ENCODE measurements at places on chromosomes 7 and 10.

- DNase-seq, result no peak
Measured at GRCh38 chr10:19738440-19738839, 77.8 kb upstream of the PLXDC2 start.

DNA sequence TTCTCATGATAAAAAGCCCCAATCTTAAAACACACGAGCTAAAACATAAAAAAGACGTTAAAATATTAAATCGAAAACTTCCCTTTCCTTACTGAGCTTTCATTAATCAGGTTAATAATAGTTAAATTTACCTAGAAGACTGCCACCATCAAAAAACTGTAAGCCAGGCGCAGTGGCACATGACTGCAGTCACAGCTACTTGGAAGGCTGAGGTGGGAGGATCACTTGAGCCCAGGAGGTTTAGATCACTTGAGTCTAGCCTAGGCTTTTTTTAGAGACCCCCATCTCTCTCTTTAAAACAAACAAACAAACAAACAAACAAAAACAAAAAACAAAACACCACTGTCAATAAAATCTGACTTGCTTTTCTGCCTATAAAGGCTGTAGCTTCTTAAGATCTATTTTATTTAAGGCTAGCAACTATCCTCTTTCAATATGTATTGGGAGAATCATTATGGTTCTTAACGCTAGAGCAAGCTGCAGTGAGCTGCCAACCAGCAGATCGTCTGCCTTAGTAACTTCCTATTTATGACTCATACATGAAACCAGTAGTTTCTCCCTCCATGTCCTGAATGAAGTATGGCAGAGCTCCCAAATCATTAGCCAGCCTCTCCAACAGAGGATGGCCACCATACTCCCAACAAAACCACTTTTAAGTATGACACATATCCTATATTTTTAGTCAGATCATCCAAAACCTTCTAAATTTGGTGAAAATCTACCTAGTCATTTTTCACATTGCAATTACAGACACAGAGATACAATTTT lies 163.7 kb downstream of the SRPK2 start:
- no peak for DNase-seq

DNA sequence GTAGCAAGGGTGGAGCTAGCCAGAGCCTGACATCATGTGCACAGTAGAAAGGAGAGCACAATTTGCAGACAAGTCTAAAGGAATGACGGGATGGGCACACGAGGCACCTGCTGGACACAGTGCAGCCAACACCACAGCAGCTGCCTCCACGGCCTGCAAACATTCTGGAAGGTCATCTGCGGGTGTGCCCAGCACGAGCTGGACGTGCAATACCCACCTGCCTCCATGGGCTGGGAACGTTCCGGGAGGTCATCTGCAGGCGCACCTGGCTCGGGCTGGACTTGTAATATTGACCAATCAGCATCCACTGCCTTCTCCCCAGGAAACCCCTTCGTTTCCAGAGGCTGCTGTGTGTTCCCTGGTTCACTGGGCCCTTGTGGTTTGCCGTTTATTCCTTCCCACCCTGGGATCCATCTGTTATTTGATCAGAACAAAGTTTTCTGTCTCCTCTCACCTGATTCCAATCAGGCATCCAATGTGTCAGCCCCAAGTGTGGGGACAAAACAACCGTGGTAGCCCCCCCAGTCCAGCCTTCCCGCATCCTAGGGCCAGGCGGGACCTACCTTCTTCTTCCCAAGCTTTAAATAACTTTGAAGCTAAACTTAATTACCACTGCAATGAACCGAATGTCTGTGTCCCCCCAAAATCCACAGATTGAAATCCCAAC lies 243.4 kb upstream of the PPP2R2D start:
- DNase-seq, result no peak

- DNase-seq, result no peak
Measured at GRCh38 chr10:60162631-60163030, 227.0 kb downstream of the ANK3 start.

DNA sequence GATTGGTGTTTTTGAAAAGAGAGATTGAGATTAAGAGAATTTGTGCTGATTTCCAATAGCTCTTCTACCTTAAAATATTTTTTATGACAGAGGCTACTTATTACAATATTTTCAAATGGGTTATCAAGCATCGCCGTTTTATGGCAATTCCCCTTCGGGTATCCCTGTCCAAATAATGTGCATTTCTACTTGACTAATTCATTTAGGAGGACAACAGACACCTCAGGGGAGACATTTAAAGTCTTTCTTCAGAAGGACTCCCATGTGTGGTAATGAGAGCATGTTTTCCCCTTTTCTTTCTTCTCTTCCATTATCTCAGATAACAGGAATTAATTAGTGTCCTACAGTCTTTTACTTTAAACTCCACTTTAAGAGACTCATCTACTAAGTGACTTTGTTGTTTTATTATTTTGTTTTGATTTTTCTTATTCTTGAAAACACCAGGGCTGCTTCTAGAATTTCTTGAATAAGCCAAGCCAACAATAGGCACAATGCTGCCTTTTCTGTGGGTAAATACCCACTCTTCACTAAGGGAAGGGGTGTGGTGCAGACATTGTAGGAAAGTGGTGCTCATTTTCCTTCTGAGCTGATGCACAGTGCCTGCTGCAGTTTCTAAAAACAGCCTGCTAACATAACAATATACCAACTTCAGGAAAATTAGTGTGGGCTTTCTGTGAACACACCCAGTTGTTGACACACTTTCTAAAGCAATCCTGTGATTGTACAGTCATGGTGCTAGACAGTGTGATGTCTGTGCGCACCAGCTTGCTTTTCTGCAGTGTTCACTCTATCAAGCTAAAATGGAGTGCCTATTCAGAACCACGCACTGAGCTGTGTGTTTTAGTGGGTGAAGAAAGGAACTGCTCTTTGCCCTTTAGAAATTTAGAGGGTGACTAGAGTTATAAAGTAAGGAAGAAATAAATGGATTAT lies 597.7 kb downstream of the NRG3 start:
- DNase-seq, result no peak

- DNase-seq, result no peak
Measured at GRCh38 chr10:130453036-130453720, 317.0 kb downstream of the GLRX3 start.

DNA sequence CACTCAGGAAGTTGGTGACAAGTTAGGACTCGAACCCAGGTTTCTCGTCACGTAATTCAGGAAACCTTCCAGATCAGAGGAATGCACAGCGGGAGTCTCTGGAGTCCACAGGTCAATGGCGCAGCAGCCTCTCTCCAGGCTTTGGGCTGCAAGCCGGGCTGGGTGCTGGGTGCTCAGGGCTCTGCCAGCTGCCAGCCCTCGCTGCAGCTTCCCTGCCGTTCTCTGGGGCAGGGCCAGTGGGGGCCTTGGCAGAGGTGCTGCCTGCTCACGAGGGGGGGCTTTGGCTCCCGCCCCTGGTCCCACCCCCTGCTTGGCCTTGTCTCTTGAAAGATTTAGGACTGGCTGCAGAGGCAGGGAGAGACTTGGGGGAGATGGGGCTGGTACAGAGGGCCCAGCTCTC lies at the start of gene TACR2:
TSS of gene TACR2 (minus strand) at position 224 of the 400 bp plus-strand sequence. CDS start 595 bp downstream, outside the sequence.
- DNase-seq, result no peak

DNA sequence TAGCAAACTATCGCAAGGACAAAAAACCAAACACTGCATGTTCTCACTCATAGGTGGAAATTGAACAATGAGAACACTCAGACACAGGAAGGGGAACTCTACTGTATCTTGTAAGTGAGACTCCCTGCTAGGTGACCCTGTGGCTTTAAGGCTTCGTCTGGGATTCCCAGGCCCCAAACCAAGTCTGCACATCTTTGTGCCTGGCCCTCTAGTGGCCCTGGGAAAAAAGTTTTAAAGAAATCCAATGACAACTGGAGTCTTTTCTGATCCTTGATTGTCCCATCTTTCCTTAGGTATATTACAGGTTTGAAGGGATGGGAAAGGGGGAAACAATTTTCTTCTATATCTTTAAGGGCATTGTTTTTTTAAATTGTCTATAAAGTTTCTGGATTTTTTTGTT lies 10.6 kb upstream of the LIPM start:
- no peak for DNase-seq

GRCh38 chr10:69337296-69338132 lies 59.2 kb downstream of the HK1 start:
- no peak for DNase-seq

- DNase-seq, result no peak
Measured at GRCh38 chr7:54967377-54967776, 51.4 kb upstream of the EGFR start.

- DNase-seq, result no peak
Measured at GRCh38 chr7:30029696-30030095, 1.5 kb downstream of the PLEKHA8 start.

DNA sequence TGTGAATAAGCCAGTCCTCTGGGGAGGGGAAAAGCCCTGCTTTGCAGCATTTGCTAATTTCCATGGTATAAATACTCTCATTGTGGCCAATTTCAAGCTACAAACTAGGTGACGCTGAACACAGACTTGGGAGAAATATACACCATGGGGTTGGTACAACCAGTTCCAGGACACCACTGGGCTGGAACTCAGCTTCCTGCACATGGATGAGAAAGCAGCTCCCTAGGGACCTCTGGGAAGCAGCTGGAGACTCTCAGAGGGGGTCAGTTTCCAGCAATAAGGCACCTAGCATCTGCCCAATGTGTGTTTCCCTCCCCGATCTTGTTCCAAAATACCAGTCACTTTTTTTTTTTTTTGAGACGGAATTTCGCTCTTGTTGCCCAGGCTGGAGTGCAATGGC lies 56.8 kb upstream of the WDR11 start:
- DNase-seq, result no peak

- no peak for DNase-seq
Measured at GRCh38 chr7:120916121-120916520, 34.5 kb upstream of the ING3 start.

- DNase-seq, result no peak
Measured at GRCh38 chr7:147909431-147910148, 681.0 kb upstream of the C7orf33 start.

GRCh38 chr10:21217107-21217506 lies 308.4 kb downstream of the SKIDA1 start:
- no peak for DNase-seq
